NCI-H2171 (cell line): ENCODE measurements at places on chromosomes 12 and 14.

DNA sequence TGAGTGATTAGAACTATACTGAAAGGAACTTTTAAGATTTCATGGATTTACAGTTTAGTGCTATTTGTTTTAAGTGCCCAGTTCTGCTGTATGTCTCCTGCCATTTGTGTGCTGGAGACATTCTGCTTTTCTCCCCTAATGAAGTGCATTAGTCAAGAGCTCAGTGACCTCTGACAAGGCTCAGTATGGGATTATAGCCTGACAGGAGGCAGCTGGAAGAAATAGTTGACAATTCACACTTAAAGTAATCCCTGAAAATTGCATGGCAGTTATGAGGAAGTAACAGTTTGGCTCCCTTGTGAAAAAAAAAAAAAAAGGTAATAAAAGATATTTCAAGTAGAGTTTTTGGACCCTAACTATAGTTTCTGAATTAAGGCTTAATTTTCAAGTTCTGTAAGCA is 70.3 kb downstream of the ALX1 start:
- DNase-seq, result no peak

GRCh38 chr12:57092529-57092862 is 3.6 kb downstream of the NAB2 start:
- no peak for DNase-seq

GRCh38 chr12:113155060-113155459 is 5.5 kb downstream of the CFAP73 start:
- no peak for DNase-seq

GRCh38 chr12:39764944-39765560 is 145.4 kb upstream of the ABCD2 start:
- DNase-seq, result peak; percentile 22

GRCh38 chr12:6573001-6573400 is 4.9 kb upstream of the NOP2 start:
- DNase-seq, result no peak

DNA sequence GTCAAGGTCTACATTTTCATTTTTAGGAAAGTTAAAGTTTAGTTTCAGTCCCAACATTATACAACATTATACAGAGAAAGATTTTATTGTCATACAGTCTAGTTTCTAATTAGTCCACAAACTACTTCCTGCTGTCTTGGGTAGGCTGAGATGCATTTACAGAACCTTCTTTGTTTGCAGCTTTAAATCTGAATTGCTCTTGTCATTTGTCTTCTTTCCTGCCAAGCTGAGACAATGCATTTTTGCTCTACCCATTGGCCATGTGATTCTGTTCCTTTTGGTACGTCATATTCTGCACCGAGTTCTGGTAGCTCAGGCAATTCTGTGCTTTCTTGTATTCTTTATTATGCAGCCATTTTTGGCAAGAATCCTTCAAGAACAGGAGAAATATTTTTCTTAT is 228.5 kb downstream of the ATP23 start:
- no peak for DNase-seq

DNA sequence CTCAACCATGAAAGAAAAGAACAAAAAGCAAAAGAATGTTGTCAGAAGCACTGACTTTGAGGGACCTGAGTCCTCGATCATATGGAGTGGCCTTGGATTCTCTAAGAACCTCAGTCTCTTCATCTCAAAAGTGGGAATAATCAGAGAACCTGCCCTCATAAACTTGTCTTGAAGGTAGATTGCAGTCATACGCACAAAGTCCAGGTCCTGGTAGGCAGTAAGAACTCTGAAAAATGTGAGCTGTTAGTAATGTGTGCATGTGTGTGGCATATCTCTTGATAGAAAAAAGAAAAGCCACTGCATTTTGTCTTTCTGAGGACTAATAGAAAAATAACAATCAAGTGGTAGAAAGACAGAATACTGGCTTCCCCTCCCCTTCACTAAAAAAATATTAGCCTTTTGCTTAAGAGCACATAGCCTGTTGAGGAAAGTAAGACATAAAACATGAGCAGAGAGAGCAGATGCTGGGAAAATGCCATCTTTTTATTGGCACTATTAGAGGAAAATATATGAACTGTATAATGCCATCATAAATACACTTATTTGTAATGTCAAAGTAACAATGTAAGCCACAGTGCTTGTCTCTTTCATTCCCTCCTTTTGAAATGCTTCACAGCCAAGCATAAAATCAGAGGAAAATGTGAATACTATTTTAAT is 205.1 kb upstream of the TBX3 start:
- no peak for DNase-seq

DNA sequence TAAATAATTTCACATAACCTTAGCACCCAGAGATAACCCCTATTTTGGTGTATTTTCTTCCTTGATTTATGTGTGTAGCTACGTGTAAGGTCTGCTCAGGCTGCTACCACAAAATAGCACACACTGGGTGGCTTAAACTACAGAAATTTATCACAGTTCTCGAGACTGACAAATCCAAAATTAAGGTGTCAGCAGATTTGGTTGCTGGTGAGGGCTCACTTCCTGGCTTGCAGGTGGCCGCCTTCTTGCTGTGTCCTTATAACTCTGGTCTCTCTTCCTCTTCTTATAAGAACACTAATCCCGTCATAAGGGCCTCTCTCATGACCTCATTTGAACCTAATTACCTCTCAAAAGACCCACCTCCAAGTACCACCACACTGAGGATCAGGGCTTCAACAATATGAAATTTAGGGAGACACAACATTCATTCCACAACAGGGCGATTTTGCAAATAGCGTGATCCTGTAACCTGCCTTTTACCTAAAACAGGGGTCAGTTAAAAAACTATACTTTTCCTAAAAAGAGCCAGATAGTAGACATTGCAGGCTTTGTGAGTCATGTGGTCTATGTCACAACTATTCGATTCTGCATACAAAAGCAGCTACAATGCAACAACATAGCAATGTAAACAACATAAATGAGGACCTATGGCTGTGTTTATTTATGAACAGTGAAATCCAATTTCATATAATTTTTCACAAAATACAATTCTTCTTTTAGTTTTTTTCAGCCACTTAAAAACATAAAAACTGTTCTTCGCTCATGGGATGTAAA is 371.7 kb downstream of the DPF3 start:
- DNase-seq, result no peak
